ENCODE measurements at places on chromosomes 1 and 21. TPM values are rescaled to one million over a fixed set of nuclear protein-coding genes. Genes with fewer than 3 reads are reported as not detected.

RPTN gene
- not detected for total RNA-seq

ITGB2 gene
- 371 TPM for total RNA-seq

DNA sequence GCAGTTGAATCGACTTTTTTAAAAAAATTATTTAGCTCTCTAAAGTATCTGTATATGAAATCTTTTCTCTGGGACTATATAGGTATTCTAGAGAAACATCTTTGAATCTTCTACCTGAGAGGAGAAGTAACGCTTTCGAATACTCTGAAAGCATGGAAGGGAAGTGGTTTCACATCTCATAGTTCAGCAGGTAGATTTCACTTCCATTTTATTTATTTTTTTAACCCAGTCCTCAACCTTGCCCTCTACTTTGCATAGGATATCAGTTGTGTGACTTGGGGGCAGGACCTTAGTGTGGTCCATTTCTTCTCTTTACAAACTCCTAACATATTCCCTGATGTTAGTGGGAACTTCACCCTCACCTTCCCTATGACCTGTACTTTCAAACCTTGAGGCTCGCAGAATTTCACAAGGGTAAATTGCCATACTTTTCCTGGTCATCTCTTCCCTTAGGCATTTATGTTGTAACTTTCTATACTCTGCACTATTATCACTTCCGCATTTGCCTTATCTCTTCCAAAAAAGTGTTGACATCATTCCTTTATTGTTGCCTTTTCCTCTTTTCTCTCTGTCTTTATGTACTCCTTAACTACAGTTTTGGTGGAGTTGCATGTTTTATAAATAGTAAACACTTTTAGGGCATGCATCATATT, 1208.5 kb upstream of the ADGRL4 start:
- H3K27ac ChIP-seq = no peak overlapping the region
- no peaks in the 10 kb centered on the region for H3K27me3 ChIP-seq
- no peak for DNase-seq
- H3K36me3 ChIP-seq = no peaks in the 10 kb centered on the region
- no peak overlapping the region for H3K4me3 ChIP-seq

DNA sequence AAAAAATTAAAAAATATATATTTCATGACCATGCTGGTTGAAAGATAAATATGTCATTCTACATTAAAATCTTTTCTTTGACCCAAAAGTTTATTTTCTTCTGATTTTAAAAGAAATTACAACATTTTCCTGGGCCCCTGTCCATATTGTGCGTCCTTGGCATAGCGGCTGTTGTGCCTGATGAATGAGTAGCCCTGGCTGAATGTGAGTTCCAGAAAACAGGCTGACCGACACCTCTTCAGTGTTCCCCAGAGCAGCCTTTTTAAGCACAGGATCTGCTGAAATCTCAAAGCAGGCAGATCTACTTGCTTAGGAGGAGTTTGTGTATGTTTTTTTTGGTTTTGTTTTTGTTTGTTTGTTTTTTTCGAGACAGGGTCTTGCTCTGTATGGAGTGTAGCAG, 19.7 kb downstream of the KIAA1614 start:
- no peak for DNase-seq
- no peak overlapping the region for H3K4me3 ChIP-seq
- no peaks in the 10 kb centered on the region for H3K36me3 ChIP-seq
- no peaks in the 10 kb centered on the region for H3K27me3 ChIP-seq
- H3K27ac ChIP-seq = no peak overlapping the region
- no peaks in the 10 kb centered on the region for H3K4me1 ChIP-seq

All from naive thymus-derived CD4-positive, alpha-beta T cell (primary cell).